CD4-positive, alpha-beta T cell treated with Interleukin-17A for 1 hour (primary cell): ENCODE measurements at places on chromosomes 4 and X.

DNA sequence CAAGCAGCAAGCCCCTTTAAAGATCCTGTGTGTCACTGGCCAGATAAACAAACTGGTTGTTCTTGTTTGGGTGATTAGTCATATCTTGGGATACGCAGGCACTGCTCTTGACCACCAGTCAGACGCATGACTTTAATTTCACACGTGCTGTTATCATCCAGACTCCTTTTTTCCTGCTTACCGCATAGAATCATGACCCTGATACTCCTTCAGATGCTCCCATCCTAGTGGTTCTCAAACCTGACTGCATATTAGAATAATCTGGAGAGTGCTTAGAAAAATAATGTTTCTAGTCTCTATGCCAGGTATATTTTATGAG, 78.8 kb downstream of the CLDN22 start:
- DNase-seq, result no peak

DNA sequence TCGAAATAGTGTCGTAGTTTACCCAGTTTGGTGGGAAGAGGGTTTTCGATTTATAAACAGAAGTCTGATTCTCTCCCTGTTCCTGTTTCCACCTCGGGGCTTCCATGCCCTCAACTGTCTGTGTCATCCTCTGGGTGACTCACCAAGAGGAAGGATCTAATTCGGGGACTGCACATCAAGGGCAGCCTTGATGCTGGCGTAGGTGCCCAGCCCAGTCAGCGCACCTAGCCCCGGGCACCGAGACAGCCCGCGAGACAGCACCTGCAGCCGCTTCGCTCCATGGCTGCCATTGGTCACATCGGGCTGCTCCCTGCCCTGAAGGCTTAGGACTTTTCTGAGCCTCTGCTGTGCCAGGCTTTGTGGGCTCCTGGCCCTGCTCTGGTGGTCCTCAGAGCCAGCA, 7.7 kb downstream of the ABCD1 start:
- DNase-seq, result no peak

DNA sequence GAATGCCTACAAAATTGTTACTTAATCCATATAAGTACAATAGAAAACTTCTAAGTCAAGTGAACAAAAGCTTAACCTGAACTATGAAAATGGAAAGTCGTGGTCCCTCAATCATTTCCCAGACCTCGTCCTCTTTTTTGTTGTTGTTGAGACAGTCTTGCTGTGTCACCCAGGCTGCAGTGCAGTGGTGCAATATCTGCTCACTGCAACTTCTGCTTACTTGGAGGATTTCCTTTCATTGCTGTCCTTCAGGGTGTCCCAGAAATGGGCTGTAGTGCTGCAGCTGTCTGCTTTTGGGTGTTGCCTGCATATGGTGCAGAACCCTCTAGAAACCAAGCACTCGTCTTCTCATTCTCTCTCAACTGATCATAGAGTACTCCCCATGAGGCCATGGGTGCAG, 75.0 kb upstream of the IL2 start:
- no peak for DNase-seq

DNA sequence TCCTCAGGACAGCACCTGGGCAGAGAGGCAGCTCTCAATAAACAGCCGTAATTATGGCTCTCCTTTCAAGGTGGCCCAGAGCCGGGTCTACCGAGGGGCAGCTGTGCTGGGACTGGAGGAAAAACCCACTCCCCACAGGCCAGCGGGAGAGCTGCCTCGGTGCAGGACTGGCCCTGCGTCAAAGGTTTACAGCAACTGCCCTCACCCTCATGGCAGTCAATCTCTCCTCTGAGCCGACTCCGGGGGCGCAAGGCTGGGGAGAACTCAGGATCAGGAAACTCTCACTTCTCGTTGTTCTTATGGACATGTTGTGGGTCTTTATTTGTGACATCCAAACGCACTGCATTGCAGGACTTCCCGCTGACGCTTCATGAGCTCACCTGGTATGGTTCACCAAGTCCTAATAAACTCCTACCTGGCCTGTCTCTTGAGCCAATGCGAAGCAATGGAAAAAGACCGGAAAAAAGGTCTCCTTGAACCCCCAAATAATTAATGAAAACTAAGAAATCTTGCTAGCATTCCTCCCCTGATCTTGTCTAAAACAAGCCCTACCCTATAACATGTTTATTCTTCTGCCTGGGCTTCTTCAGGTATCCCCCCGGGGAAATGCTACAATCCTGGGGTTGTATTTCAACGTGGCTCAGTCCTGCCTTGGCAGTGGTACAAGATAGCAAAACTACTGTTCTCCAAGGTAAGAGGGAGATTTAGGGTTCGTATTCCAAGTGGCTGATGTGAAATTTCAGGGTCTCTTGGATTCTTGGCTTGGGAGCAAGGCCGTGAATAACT, 50.1 kb upstream of the CDKN2AIP start:
- no peak for DNase-seq

GRCh38 chr4:77153006-77153405, 4.0 kb upstream of the CCNG2 start:
- no peak for DNase-seq

DNA sequence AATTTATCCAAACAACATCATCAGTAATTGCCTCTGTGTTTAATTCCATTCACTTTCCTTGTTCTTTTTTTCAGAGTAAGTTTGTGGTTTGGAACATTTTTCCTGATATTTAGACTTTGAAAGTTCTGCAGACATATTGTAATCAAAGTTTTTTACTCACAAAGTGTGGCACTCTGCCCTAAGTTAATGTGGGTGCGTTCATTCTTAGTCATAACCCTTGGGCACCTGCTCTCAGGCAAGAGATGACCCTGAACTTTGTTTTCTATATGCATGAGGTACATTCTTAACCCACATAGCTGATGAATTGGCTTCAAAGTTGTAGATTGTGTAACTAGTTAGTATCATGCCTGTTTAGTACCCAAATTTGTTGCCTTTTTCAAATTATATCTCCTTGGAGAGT, 424.3 kb downstream of the GRXCR1 start:
- DNase-seq, result no peak

DNA sequence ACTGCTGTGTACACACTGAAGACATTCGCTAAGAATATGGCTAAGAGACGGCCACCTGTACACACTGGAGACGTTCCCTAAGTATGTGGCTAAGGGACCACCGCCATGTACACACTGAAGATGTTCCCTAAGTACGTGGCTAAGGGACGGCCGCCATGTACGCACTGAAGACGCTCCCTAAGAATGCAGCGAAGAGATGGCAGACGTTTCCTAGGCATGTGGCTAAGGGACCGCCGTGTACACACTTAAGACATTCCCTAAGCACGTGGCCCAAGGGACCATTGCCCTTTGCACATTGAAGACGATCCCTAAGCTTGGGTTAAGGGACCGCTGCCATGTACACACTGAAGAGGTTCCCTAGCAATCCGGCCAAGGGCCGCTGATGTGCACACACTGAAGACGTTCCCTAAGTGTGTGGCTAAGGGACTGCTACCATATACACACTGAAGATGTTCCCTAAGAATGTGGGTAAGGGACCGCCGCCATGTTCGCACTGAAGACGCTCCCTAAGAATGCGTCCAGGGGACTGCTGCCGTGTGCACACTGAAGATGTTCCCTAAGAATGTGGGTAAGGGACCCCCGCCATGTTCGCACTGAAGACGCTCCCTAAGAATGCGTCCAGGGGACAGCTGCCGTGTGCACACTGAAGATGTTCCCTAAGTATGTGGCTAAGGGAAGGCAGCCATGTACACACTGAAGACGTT, 36.7 kb downstream of the DHRSX start:
- no peak for DNase-seq

GRCh38 chr4:138174981-138175794, 67.0 kb downstream of the SLC7A11 start:
- DNase-seq, result no peak

DNA sequence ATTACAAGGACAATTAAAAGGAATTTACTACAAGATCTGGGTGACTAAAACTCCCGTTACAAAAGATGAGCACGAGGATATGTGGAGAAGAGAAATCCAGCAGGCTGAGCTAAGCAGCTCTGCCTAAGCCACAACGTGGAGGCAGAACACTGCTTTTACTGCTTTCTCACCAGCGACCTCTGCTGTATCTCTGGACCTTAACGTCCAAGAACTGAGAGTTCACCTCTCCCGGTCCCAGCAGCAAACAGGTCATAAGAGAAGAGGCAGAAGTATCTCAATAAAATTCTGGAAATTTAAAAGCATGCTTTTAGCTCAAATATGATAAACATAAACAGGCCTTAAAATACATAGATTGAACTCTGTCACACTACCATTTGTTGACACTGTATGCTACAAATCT, 81.0 kb downstream of the ADGRA3 start:
- DNase-seq, result no peak

- no peak for DNase-seq
Measured at GRCh38 chrX:34770511-34770910, 113.4 kb upstream of the TMEM47 start.

DNA sequence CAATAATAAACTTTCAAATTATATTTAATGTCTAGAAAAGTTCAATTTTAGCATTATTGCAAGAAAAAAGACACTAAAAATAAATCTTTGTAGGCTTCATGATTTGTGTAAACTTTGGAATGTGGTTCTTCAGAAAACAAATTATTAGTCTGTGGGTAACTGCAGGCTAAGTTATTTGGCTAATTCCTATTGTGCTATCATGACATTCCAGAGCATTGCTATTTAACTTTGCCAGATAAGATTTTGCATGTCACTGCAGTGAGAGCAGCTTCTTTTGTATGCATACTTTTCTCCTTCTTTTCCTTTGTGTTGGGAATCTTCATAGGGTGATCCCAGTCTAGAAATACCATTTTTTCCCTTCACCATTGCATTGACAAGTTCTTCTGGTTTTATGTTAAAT, 130.0 kb downstream of the AWAT2 start:
- no peak for DNase-seq

- DNase-seq, result no peak
Measured at GRCh38 chrX:112636951-112637581, 42.7 kb downstream of the LHFPL1 start.

DNA sequence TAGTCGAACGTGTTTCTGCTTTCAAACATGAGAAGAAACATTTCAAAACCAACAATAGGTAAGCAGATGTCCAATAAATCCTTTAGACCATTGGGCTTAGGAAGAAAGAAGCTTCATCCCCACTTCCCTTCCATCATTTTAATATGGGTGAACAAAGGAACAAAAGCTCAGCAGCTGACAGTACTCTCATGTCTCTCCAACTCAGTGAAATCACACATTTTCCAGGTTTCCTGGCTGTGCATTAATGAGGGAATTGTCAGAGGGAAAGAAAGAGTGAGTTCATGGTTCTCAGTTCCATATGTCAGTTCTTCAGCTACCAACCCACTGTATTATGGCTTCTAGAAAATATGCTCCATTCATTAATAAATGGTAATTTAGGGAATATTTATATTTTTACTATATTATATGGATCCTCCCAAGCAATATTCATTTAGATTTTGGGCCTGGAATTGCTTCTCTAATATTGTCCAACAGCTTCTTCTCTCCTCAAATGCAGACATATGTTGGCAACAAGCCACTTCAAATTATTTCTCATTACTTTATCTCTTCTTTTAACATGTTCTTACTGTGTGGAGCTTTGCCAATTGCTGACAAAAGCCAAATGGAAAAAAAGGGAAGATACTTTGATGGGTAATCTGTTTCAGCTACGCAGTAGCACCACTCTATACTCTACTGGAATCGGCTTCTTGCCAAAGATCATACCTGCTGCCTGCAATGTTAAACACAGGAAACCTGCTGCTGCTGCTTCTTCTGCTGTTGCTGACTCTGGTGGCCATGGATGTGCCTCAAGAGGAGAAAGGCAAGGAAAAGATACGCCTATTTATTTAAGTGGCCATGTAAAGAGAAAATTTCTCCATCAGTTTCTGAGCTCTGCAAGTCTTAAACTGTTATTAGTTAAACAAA, 1757.6 kb downstream of the ARAP2 start:
- DNase-seq, result no peak

GRCh38 chr4:19300213-19300612, 951.5 kb upstream of the SLIT2 start:
- DNase-seq, result no peak

DNA sequence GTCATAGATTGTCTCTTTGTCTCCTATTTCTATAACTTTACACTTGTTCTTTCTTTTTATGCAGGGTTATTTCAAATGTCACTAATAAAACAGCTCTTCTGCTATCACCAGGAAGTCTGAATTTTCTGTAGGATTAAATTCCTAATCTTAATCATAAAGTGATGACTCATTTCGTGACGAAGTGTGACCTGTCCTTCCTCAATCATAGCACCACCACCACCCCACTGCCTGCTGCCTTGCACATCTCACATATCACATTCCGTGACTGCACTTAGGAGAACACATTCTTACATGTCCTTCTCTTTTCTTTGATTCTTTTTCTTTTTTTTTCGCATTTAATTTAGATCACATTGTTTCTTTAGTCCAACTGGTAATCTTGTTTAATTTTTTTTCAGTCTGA, 57.7 kb upstream of the UGT2B7 start:
- no peak for DNase-seq

DNA sequence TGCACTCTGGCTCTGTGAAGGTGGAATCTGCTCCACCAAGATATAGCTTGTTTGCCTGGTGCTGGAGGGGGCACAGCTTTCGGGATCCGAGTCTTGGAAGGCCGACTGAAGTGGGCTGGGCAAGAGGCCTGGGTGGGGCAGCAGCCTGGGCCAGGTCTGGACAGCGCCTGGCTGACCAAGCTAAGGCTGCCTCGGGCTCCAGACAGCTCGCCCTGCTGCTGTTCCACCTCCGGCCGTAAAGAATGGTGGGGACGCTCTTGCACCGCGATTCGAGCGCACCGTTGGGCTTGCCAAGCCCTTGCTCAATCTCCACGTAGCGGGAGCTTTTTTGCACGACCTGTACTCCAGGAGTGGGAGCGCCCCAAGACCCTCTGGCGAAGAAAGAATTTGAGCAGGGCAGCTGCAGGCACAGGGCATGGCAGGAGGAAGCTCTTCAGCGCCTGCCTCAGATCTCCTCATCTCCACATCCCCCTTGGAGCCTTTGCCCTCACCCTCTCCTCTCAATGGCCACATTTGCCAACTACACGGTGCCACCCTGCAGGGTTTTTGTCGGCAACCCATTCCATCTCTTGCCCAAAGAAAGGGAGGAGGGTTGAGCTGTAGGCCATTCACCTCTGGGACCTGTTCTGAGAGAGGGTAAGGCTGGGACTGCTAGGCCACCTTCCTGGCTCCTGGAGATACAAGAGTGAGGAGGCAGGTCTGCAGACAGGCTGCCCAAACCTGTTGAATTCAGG, 18.9 kb downstream of the CNGA2 start:
- no peak for DNase-seq

- no peak for DNase-seq
Measured at GRCh38 chr4:34731070-34731469, 1513.2 kb downstream of the ARAP2 start.

DNA sequence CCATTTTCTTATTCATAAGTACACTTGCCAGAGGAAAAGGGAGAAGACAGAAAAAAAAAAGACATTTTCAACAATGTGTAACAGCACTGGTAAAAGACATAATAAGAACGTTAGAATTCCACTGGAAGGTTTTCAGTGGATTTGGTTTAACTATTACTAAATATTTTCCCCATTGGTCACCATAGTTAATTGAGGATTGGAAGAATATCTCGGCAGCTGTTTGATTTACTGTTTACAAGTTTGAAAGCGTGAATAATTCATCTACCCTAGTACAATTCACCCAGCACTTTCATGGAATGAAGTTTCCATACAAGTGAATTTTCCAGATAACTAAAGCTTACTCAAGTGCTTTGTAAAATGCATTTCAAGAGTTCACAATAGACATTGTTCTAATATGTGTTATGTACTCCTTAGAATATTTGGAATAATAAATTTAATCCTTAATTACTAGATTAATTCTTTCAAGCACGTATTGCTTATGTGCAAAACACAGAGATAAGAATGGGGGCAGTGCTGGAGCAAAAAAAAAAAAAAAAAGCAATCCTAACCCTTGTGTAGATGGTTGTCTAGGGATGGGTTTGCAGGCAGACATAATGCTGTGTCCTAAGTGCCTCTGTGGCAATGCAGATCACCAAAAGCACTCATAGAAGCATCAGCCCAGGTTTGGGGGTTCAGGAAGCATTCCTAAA, 57.1 kb downstream of the ENPEP start:
- DNase-seq, result no peak
